ENCODE measurements at places on chromosomes 1 and 21. TPM values are rescaled to one million over a fixed set of nuclear protein-coding genes. Genes with fewer than 3 reads are reported as not detected.
A peak's percentile ranks its signal among the peaks of the same experiment; 100 is the strongest.

DNA sequence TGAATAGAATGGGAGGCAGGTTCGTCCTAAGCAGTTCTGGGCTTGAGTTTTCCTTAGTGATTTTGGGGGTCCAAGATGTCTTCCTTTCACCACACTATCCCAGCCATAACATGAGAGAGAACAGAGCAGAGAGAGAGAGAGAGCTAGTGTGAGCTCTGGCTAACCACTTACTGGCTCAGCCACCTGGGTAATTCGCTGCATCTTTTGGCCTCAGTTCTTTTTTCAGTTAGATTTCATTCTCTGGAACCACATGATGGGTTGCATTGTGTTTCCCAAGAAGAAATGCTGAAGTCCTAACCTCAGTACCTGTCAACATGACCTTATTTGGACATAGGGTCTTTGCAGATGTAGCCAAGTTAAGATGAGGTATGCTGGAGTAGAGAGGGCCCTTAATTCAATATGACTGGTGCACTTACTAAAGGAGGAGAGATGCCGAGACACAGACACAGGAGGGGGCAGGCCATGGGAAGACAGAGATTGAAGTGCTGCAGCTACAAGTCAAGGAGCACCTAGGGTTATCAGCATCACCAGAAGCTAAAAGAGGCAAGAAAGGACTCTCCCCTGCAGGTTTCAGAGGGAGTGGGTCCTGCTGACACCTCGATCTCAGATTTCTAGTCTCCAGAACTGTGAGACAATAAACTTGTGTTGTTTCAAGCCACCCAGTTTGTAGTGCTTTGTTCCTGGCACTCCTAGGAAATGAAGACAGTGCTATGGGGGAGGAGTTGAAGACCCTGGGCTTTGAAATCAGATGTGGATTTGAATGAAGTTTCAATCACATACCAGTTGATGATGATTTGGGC lies 26.2 kb upstream of the TARBP1 start:
- H3K4me3 ChIP-seq: no peak overlapping the region
- H3K36me3 ChIP-seq: no peaks in the 10 kb centered on the region
- DNase-seq: no peak
- no peaks in the 10 kb centered on the region for H3K27me3 ChIP-seq
- peaks cover 66% of the 10 kb centered on the region for H3K4me1 ChIP-seq
- H3K27ac ChIP-seq: peak overlapping the region; percentile 77

- no peak overlapping the region for H3K27ac ChIP-seq
- peaks cover 6% of the 10 kb centered on the region for H3K36me3 ChIP-seq
- no peak overlapping the region for H3K4me3 ChIP-seq
Observed at GRCh38 chr1:94979131-94979530, 52.2 kb upstream of the CNN3 start.

The TMEM125 gene
- total RNA-seq: 3.8 TPM

The RPS6KC1 gene
- total RNA-seq: 24.9 TPM

The CACNA1S gene
- not detected for total RNA-seq

The LRRC42 gene
- 41.2 TPM for total RNA-seq

GRCh38 chr1:176619261-176619660 lies 156.3 kb downstream of the PAPPA2 start:
- no peak overlapping the region for H3K4me3 ChIP-seq
- no peaks in the 10 kb centered on the region for H3K27me3 ChIP-seq
- H3K36me3 ChIP-seq: no peaks in the 10 kb centered on the region
- no peak for DNase-seq
- H3K4me1 ChIP-seq: no peaks in the 10 kb centered on the region

- H3K27ac ChIP-seq: peak overlapping the region; percentile 86
- no peaks in the 10 kb centered on the region for H3K36me3 ChIP-seq
- peak; percentile 88 for DNase-seq
- no peaks in the 10 kb centered on the region for H3K27me3 ChIP-seq
- peaks cover 14% of the 10 kb centered on the region for H3K4me1 ChIP-seq
- no peak overlapping the region for H3K4me3 ChIP-seq
Observed at GRCh38 chr1:8239039-8239305, 78.9 kb upstream of the SLC45A1 start.
